Head of caudate nucleus (tissue), 42 donors: ENCODE measurements at places on chromosomes 1 and 21.

GRCh38 chr1:78649628-78650027, at the start of gene IFI44:
TSS of gene IFI44 (plus strand) at chr1:78649831. CDS start at chr1:78650196, 365 bp downstream.
- DNase-seq, result peak; percentile 70

DNA sequence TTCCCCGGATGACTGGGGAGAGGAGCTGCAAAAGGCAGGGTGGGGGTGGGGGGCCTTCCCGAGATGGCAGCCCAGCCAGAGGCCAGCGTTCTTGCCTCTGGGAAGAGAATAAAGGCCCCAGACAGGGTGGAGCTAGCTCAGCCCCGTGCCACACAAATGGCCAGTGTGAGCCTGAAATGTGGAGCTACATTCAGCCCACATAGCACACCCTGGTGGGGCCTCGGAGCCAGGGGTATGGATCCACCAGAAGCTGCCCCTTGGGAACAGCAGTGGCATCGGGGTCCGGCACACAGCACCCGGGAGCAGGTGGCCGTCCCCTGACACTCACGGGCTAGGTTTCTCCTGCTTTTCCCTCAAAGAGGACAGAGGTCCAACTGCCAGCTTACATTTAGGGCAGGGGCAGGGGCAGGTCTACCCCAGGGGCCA, 93.9 kb downstream of the PDE9A start:
- no peak for DNase-seq

- no peak for DNase-seq
These were observed 273.1 kb upstream of the SNX7 start for GRCh38 chr1:98388441-98388840.

DNA sequence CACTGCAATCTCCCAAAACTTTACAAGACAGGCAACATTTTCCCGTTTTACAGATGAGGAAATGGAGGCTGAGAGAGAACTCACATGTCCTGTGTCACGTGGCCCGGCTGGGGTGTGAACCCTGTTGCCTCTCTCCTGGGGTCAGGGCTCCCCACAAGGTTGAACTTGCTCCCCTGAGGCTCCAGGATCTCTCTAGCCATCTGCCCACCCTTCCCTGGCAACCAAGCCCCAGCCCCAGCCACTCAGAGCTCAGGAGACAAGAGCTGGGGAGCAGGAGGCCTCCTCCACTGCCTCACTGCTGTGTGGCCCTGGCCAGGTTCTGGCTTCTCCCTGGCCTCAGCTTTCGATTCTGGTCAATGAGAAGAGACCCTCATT, 11.8 kb downstream of the LAPTM5 start:
- no peak for DNase-seq

- no peak for DNase-seq
These were observed 885 bp downstream of the AHCYL1 start for GRCh38 chr1:109985247-109986053.

DNA sequence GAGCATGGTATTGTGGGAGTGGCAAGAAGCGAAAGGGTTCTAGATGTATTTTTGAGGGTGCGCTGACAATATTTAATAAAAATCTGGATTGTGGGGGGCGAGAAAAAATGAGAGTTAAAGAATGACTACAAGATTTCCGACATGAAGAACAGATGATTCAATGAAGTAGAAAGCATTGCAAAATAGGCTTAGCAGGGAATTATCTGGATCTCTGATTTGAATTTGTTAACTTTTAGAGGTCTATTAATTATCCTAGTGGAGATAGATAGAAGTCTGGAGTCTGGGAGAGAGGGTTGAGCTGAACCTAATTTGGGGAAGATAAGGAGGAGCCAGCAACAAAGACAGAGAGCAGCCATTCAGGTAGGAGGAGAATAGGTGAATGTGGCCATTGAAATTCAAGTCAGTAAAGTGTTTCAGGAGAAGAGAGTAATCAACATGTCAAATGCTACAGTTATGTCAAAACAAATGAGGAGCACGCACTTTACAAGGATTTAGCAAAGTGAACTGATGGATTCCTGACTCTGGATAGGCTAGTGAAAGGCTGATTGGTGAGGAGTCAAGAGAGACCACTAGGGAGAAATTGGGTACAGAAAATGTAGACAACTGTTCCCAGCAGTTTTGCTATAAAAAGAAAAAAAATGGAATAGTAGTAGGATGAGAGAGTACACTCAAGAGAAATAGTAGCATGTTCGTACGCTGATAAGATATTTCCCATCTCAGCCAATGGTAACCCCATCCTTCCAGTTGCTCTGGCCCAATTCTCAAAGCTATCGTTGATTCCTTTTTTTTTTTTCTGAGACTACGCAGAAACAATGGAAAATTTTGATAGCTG, 393.2 kb upstream of the CXADR start:
- no peak for DNase-seq

DNA sequence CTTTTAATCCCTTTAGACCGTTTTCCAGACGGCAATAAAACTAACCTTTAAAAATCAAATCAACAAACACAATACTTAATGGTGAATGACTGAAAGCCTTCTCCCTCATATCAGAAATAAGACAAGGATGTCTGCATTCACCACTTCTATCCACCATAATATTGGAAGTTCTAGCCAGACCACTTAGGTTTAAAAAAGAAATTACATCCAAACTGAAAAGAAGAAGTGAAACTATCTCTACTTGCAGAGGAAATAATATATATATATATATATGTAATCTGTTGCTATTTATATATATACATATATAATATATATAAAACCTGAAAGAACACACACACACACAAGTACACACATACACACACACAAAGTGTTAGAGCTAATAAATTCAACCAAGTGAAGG, 100.4 kb downstream of the BRINP3 start:
- no peak for DNase-seq

DNA sequence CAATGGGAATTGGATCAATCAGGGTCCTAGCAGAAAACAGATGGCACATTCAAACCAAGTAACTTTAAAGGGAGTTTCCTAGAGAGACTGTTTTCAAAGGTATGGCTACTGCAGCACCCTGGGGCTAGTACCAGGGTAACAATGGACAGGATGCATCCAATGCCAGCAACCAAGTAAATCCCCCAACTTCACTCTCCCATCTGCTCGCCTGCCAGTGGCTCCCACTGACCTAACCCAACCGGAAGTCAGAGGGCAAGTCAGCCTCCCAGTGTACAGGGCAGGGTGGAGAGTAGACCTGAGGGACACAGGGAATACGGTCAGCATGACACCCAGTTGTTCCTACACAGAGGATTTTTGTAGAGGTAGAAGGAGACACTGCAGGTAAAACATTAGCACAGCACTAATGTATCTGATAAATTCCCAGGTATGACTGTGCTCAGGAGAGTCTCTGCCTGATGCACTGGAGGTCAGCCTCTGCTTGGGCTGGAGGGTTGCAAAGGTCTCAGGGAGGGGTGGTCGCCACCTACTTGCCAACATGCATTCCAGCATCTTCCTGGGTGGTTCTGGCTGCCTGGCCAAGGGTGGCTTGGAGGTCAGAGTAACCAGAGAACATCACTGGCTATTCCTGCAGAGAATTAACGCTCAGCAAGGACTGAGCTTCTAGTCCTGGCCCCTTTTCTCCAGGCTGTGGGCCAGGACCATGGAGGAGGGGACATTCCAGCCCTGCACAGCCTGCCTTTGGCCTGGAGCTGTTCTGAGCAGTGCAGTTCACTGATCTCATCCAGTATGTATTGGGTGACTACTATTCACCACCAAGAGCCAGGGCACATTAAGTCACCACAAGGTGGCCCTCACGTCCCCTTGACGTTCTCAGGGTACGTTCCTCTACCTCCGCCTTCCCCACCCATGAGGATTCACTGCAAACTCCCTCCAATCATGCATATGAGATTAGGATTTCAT, 5.1 kb upstream of the GJA4 start:
- DNase-seq, result no peak

- no peak for DNase-seq
These were observed 99.2 kb upstream of the ACTL8 start for GRCh38 chr1:17655922-17656321.

DNA sequence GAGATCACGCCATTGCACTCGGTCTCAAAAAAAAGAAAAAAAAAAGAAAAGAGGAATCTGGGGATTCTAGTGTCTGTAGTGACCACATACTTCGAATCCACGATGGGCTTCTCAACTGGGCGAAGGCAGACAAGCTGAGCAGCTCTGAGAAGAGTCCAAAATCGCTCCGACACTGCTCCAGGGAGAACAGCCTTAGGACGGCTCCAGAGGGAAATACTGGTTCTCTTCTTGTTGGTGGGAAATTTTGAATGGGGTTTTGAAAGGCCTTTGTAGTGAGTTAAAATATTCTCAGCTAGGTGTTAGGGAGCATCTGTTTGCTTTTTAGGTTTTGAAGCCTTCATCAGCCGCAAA, 18.3 kb upstream of the HJV start:
- DNase-seq, result no peak

GRCh38 chr1:212920246-212920645, 30.1 kb upstream of the VASH2 start:
- no peak for DNase-seq

- no peak for DNase-seq
These were observed 889 bp upstream of the SCYL3 start for GRCh38 chr1:169894424-169895145.

- no peak for DNase-seq
These were observed 167.9 kb downstream of the DYRK1A start for GRCh38 chr21:37534431-37534830.

GRCh38 chr1:150364231-150365003, 470 bp downstream of the RPRD2 start:
- peak; percentile 91 for DNase-seq

DNA sequence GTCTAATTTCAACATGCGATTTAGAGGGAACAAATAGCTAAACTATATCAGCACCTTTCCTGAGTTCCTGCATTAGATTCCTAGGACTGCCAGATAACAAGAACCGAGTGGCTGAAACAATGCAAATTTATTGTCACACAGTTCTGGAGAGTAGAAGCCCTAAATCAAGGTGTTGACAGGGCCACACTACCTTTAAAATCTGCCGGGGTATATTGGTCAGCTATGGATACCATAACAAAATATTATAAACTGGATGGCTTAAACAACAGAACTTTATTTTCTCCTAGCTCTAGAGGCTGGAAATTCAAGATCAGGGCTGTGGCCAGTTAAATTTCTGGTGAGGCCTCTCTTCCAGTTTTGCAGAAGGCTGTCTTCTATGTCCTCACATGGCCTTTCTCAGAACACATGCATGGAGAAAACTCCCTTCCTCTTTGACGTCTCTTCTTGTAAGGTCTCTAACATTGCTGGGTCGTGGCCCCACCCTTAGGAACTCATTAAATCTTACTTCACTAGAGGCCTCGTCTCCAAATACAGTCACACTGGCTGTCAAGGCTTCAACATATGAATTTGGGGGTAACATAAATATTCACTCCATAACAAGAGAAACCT, 144.3 kb downstream of the FCRL5 start:
- no peak for DNase-seq

- DNase-seq, result no peak
These were observed 47.2 kb downstream of the SLC66A1 start for GRCh38 chr1:19359357-19359756.

GRCh38 chr1:22137004-22137720, 5.7 kb downstream of the WNT4 start:
- DNase-seq, result no peak

- no peak for DNase-seq
These were observed 31.7 kb upstream of the MAN1A2 start for GRCh38 chr1:117335376-117336086.

DNA sequence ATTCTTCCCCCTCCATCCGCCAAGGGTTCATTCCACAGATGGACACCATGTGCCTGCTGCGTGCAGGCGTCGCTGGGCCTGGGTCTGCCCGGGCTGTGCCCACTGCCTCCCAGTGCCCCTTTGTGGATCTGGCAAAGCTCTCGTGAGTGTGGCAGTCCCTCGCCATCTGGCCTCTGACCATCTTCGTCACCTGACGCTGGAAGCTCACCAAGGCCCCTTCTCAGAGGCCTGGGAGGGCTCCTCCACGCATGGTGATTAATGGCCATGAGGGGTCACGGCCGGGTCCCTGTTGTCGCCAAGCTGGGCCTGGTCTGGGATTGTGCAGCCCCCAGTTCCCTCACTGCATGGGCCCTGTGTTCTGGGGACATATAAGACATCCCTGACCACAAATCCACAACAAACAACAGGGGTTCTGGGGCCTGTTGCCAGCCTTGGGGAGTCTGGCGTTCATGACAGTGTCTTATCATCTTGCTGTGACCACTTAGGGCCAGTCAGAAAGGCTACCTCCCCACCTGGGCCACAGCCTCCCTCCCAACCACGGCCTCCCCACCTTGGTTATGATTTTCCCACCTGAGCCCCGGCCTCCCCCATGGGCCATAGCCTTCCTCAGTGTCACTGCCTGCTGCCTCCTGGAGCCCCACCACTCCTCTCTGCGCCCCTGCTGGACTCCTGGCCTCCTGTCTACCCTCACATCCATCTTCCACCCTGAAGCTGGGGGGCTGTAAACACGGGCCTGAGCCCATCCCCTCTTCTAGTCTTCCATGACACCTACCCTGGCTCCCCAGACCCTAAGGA, 27.9 kb downstream of the SLC45A1 start:
- no peak for DNase-seq

GRCh38 chr21:31299291-31300147, 44.5 kb downstream of the TIAM1 start:
- DNase-seq, result no peak

GRCh38 chr21:16620786-16621320, 891.1 kb downstream of the USP25 start:
- no peak for DNase-seq

DNA sequence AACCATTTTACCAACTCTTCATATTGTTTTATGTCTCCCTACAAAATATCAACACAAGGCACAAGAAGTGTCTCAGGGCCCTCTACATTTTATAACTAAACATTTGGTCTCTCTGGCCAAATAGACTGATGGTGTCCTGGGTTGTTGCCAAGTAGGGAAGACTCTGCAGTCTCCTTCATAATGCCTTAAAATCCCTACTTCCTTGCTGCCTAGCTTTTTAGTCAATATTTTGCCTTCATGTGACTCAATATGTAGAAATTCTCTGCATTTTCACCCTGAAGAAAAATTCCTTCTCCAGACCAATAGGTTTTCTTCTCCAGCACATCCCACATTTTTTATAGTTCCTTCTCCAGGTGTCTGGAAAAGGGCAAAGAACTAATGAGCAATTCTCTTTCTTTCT, 72.6 kb upstream of the IPO9 start:
- DNase-seq, result no peak

GRCh38 chr21:27831177-27831576, 864.3 kb upstream of the ADAMTS5 start:
- no peak for DNase-seq

DNA sequence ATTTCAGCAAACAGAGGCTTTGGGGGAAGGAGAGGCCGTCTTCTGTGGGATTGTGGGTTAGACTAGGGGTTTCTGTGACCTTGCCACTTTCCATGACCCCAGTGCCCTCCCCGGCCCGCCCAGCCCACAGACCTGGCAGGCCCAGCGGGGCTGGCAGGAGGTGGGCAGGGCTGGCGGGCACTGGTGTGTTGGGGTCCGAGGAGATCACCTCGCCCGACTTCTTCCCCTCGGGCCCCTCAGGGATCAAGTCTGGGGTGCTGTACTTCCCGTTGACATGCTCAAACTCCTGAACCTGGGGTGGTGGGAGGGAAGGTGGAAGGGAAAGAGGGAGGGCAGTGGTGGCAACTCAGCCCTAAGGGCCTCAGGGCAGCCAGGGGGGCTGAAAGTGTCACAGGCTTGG, 56.3 kb downstream of the CHD5 start:
- no peak for DNase-seq

- no peak for DNase-seq
These were observed 51.9 kb downstream of the KLHDC7A start for GRCh38 chr1:18532390-18533170.
